ENCODE measurements at places on chromosomes 11 and 22.

- peaks cover 6% of the 10 kb centered on the region for H3K4me1 ChIP-seq
- no peaks in the 10 kb centered on the region for H3K27me3 ChIP-seq
- DNase-seq: no peak
- no peaks in the 10 kb centered on the region for H3K36me3 ChIP-seq
- H3K4me3 ChIP-seq: no peak overlapping the region
Observed at GRCh38 chr11:109123816-109124787, 297.9 kb upstream of the C11orf87 start.

GRCh38 chr22:32712644-32713355 lies 88.7 kb upstream of the TIMP3 start:
- peaks cover 17% of the 10 kb centered on the region for H3K4me1 ChIP-seq
- no peak overlapping the region for H3K27ac ChIP-seq
- no peaks in the 10 kb centered on the region for H3K36me3 ChIP-seq
- no peak overlapping the region for H3K4me3 ChIP-seq
- no peak for DNase-seq
- H3K27me3 ChIP-seq: no peaks in the 10 kb centered on the region

- no peak overlapping the region for H3K27ac ChIP-seq
- peaks cover 2% of the 10 kb centered on the region for H3K27me3 ChIP-seq
- DNase-seq: no peak
Observed at GRCh38 chr11:60206616-60207015, 23.7 kb upstream of the MS4A6A start.

- no peaks in the 10 kb centered on the region for H3K27me3 ChIP-seq
- no peak overlapping the region for H3K4me3 ChIP-seq
- peaks cover 9% of the 10 kb centered on the region for H3K36me3 ChIP-seq
- H3K27ac ChIP-seq: no peak overlapping the region
- peaks cover 2% of the 10 kb centered on the region for H3K4me1 ChIP-seq
Observed at GRCh38 chr11:90192869-90193582, 29.8 kb downstream of the CHORDC1 start.

DNA sequence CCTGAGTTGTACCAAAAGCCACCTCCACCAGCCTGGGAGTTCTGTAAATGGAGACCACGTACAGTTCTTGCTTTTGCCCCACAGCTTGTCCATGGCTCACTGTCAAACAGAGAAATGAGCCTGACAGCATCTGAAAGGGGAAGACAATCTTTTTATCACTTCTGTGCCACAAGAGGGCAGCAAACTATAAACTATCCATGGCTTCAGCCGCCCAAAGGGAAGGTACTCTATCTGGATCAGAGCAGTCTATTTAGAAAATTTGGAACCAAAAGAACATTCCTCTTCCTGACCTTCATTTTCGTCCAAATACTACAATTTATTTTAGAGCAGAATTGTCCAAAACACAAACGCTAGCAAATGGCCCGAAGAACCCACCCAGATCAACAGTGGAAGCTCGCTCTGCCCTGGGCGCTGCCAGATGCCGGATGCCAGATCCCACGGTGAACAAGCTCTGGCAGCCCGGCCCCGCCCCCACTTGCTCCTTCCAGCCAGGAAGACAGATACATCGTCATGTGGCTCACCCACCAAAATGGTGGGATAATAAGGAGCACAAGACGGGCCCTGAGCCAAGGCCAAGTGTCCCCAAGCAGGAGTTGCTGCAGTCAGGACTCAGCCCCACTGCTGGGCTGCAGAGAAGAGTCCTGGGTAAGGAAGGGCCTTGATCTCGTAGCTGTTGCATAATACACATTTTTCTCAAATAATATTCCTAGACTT lies 23.9 kb upstream of the SCGB1A1 start:
- no peaks in the 10 kb centered on the region for H3K27me3 ChIP-seq
- no peaks in the 10 kb centered on the region for H3K36me3 ChIP-seq
- peak overlapping the region; percentile 97 for H3K27ac ChIP-seq
- peak overlapping the region; percentile 70 for H3K4me3 ChIP-seq
- no peak for DNase-seq
- H3K4me1 ChIP-seq: peaks cover 62% of the 10 kb centered on the region

- no peak overlapping the region for H3K27ac ChIP-seq
- H3K4me3 ChIP-seq: no peak overlapping the region
- H3K27me3 ChIP-seq: peaks cover 10% of the 10 kb centered on the region
Observed at GRCh38 chr11:118068945-118069612, 7.8 kb upstream of the TMPRSS4 start.

- no peak overlapping the region for H3K27ac ChIP-seq
- H3K36me3 ChIP-seq: no peaks in the 10 kb centered on the region
- DNase-seq: no peak
- no peak overlapping the region for H3K4me3 ChIP-seq
- peaks cover 89% of the 10 kb centered on the region for H3K27me3 ChIP-seq
Observed at GRCh38 chr11:1732418-1733008, 17.9 kb downstream of the IFITM10 start.

DNA sequence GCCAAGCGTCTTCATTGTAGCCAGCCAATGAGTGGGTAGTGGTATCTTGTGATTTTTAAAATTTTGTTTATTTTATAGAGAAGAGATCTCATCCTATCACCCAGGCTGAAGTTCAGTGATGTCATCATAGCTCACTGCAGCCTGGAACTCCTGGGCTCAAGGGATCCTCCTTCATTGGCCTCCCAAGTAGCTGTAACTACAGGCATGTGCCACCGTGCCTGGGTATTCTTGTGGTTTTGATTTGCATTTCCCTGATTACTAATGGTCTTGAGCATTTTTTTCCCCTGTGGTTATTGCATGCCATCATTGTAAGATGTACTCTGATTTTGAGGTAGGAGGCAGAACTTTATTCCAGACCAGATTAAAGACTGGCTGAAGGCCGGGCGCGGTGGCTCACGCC lies 2.4 kb upstream of the DENND6B start:
- H3K27ac ChIP-seq: no peak overlapping the region
- H3K4me1 ChIP-seq: peaks cover 11% of the 10 kb centered on the region
- H3K36me3 ChIP-seq: no peaks in the 10 kb centered on the region
- H3K4me3 ChIP-seq: no peak overlapping the region
- DNase-seq: no peak
- H3K27me3 ChIP-seq: no peaks in the 10 kb centered on the region

GRCh38 chr22:45429981-45430775 lies 16.7 kb downstream of the RIBC2 start:
- no peak overlapping the region for H3K27ac ChIP-seq
- DNase-seq: no peak
- no peaks in the 10 kb centered on the region for H3K36me3 ChIP-seq
- peaks cover 2% of the 10 kb centered on the region for H3K4me1 ChIP-seq
- H3K4me3 ChIP-seq: no peak overlapping the region

DNA sequence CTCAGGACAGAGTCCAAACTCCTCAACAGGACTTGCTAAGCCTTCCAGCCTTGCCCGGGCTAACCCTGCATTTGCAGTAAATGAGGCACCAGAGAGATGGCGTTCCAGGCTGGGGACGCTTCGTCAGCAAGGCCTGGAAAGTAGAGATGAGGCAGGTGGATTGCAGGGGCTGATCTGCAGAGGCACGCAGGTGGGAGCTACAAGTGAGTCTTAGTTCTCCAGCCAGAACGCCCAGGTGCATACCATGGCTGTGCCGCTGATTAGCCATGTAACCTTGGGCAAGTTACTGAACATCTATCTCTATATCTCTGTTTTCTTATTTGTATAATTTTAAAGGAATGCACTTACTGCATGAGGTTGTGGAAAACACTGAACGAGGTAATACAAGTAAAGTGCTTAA lies 52.7 kb upstream of the BARX2 start:
- no peak overlapping the region for H3K4me3 ChIP-seq
- DNase-seq: no peak
- peaks cover 20% of the 10 kb centered on the region for H3K4me1 ChIP-seq
- H3K36me3 ChIP-seq: no peaks in the 10 kb centered on the region
- H3K27me3 ChIP-seq: no peaks in the 10 kb centered on the region

Measured in mesothelial cell of epicardium (in vitro differentiated cells).